ENCODE measurements at places on chromosomes 11 and 22. TPM values are rescaled to one million over a fixed set of nuclear protein-coding genes. Genes with fewer than 3 reads are reported as not detected.

Gene SEPTIN5
- total RNA-seq: 16.8 TPM

Gene OR2AG1
- not detected for total RNA-seq

GRCh38 chr11:28903716-28904115 is 795.5 kb downstream of the METTL15 start:
- peak; percentile 3 for DNase-seq
- H3K27ac ChIP-seq: no peak overlapping the region
- no peaks in the 10 kb centered on the region for H3K4me1 ChIP-seq
- H3K4me3 ChIP-seq: no peak overlapping the region

DNA sequence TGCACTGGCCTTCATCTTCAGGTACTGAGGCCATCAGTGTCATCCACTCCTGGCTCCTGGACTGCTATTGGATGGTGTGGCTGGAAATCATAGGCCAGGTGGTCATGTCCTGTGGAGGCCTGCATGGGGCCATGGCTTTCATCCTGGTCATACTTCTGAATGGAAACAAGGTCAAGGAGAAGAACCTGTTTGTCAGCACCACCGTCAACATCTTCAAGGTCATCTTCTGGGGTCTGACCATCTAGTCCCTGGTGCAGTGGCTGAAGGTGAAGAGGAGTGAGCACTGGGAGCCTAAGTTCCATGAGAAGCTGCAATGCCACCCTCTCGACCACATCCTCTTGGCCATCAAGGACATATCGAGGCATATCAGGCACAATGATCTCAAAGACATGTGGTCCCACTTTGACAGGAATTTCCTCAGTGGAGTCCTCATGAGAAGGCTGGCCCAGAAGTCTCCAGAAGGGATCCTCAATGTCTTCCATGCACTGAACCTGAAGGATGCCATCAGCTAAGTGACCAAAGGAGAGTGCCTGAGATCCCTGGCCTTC is 120.0 kb upstream of the SERPIND1 start:
- H3K27ac ChIP-seq: no peak overlapping the region
- no peaks in the 10 kb centered on the region for H3K36me3 ChIP-seq
- peaks cover 26% of the 10 kb centered on the region for H3K27me3 ChIP-seq
- no peak overlapping the region for H3K4me3 ChIP-seq

GRCh38 chr11:36365907-36366306 is 69.8 kb downstream of the PRR5L start:
- no peak for DNase-seq
- peaks cover 10% of the 10 kb centered on the region for H3K4me1 ChIP-seq
- no peak overlapping the region for H3K27ac ChIP-seq

- no peaks in the 10 kb centered on the region for H3K27me3 ChIP-seq
- H3K4me3 ChIP-seq: no peak overlapping the region
- no peaks in the 10 kb centered on the region for H3K4me1 ChIP-seq
- no peak for DNase-seq
- H3K36me3 ChIP-seq: no peaks in the 10 kb centered on the region
Measured at GRCh38 chr11:57834852-57835251, 73.2 kb downstream of the CTNND1 start.

DNA sequence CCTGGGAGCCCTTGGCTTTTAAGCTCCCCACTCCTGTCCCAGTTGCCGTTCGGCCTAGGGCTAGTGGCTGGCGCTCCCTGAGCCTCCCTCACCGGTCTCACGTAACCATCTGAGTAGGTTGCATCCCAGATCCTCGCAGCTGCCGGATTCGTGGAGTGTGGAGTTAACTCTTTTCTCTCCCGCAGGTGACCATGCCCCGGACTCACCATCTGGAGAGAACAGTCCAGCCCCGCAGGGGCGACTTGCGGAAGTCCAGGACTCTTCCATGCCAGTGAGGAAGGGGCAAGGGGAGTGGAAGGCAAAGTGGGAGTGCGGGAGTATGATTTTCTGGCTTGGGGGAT is 902 bp downstream of the MUS81 start:
- H3K4me3 ChIP-seq: peak overlapping the region; percentile 95
- peaks cover 8% of the 10 kb centered on the region for H3K4me1 ChIP-seq
- no peak for DNase-seq
- peak overlapping the region; percentile 89 for H3K27ac ChIP-seq
- H3K36me3 ChIP-seq: peaks cover 52% of the 10 kb centered on the region
- no peaks in the 10 kb centered on the region for H3K27me3 ChIP-seq

Gene SLC5A1
- not detected for total RNA-seq

Gene JRKL
- 5.9 TPM for total RNA-seq

DNA sequence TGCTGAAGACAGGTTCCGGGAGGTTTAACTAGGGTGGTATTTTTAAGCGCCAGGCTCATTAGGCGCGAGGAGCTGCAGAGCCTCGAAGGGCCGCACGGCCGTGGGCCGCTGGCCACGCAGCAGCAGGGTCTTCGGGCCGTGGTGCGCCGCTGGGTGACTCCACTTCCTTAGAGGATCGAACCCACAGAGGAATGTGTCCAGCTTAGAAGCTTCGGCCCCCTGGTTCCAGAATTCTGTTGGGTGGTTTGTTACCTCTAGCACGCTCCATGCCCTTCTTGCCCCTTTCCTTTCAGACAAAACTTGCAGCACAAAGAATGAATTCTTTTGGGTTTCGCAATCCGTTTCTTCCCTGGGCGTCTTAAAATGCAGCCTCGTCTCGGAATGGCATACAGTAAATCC is 773 bp upstream of the PATL1 start:
- H3K4me1 ChIP-seq: peaks cover 3% of the 10 kb centered on the region
- peak overlapping the region; percentile 68 for H3K4me3 ChIP-seq
- peak; percentile 49 for DNase-seq

DNA sequence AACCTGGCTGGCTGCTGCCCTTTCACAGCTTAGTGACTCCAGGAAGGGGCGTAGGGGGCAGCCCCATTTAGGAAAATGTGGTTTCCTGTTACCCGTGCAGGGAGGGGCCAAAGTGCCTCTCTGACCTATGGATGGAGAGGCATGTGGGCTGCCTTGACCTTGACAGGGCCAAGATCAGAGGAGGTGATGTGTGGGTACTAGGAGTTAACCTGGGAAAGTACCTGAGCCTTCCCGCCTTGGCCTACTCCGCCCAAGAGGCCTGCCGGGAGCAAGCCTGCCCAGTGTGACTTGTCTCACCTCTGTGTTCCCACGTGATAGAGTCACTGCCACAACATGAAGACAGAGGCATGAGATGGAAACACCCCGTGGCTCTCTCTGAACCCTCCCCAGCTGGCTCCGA is 33.4 kb downstream of the GRAMD4 start:
- no peaks in the 10 kb centered on the region for H3K27me3 ChIP-seq
- H3K36me3 ChIP-seq: peaks cover 2% of the 10 kb centered on the region
- H3K27ac ChIP-seq: no peak overlapping the region
- no peak overlapping the region for H3K4me3 ChIP-seq
- no peak for DNase-seq

Gene GAB4
- not detected for total RNA-seq
